NCI-H1048 (cell line): ENCODE measurements at places on chromosomes 16 and 17.

DNA sequence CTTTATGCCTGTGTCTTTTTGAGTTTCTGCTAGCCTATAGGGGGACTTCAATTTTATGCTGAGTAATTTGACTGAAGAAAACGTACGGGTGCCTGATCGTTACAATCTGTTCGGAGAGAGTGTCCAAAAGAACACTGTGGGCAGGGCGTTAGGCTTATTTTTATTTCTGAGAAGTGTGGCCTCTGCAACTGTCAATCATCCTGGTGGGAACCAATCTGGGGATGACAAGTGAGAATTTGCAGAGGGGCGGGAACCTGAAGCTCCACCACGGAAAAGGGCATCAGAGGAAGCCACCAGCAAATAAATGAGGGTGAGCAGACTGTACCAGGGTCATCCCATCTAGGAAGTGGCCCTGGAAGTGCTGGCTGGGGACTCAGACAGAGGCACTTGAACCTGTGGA is 12.0 kb upstream of the CDYL2 start:
- no peak for DNase-seq

GRCh38 chr16:12501707-12502457 is 301.8 kb downstream of the CPPED1 start:
- no peak for DNase-seq

- DNase-seq, result no peak
These were observed 727 bp upstream of the MBTPS1 start for GRCh38 chr16:84117494-84117843.

DNA sequence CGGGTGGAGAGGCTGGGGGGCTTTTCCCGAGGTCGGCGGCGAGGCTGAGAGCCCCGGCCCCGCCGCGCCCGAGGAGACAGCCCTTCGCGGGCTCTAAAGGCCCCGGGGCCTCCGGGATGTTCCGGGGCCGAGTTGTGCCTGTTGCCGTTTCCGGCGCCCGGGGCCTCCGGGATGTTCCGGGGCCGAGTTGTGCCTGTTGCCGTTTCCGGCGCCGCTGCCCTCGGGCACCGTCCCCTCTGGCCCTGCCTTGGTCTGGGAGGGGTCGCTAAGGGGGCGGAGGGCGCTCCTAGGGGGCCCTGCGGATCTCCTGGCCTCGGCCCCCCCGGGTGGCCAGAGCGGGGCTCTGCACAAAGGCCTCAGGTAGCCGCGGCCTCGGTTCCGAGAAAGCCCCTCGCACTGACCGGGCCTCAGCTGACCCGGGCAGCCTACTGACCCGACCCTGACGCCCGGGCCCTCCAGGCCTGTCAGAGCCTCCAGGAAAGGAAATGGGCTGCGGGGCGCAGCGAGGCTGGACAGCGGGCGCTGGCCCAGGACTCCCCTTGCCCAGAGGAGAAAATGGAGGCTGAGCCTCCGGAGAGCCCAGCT is 24.2 kb downstream of the ACTG1 start:
- no peak for DNase-seq

- no peak for DNase-seq
These were observed 2.9 kb upstream of the TMEM231 start for GRCh38 chr16:75558846-75559401.

GRCh38 chr17:73308017-73308823 is 3.6 kb downstream of the CDC42EP4 start:
- no peak for DNase-seq

GRCh38 chr16:7304279-7304678 is 28.4 kb upstream of the RBFOX1 start:
- DNase-seq, result no peak
